Tongue (tissue), 3 donors: ENCODE measurements at places on chromosomes 6 and 20. TPM values are rescaled to one million over a fixed set of nuclear protein-coding genes. Genes with fewer than 3 reads are reported as not detected.

Gene FYN
- total RNA-seq, result 139 TPM

Gene ELMO2
- total RNA-seq, result 51.3 TPM

Gene DUSP15
- 0.82 TPM for total RNA-seq

Gene CRISP3
- 100 TPM for total RNA-seq

Gene TAAR8
- total RNA-seq, result not detected

Gene IFT52
- total RNA-seq, result 26.2 TPM

Gene XKR7
- total RNA-seq, result under 0.01 TPM

Gene MUC22
- 0.21 TPM for total RNA-seq

Gene APOBEC2
- 552 TPM for total RNA-seq

Gene SYNDIG1
- 8.6 TPM for total RNA-seq

Gene DDO
- total RNA-seq, result 6.6 TPM

Gene ENPP5
- 9.6 TPM for total RNA-seq

Gene TRERF1
- 7.1 TPM for total RNA-seq

Gene GPLD1
- total RNA-seq, result 1.3 TPM

Gene GSTA1
- 1.6 TPM for total RNA-seq

Gene FBXO30
- 25.7 TPM for total RNA-seq

Gene CLDN20
- not detected for total RNA-seq

Gene TRDN
- 249 TPM for total RNA-seq

Gene IMPG1
- total RNA-seq, result not detected
